Vein endothelial cell (primary cell): ENCODE measurements at places on chromosomes 3 and 15. TPM values are rescaled to one million over a fixed set of nuclear protein-coding genes. Genes with fewer than 3 reads are reported as not detected.

Gene DPPA2
- total RNA-seq: not detected in 2 replicates

Gene TNNC1
- total RNA-seq: not detected in 2 replicates

Gene DNAJA4
- 3.6 and 3.7 TPM in 2 replicates for total RNA-seq

Gene AVEN
- 23.8 and 29.6 TPM in 2 replicates for total RNA-seq

Gene B3GNT5
- 21.6 and 28.3 TPM in 2 replicates for total RNA-seq

Gene PSMA4
- 260 and 339 TPM in 2 replicates for total RNA-seq

Gene NPTN
- 110 and 128 TPM in 2 replicates for total RNA-seq

Gene RTP3
- not detected in 2 replicates for total RNA-seq

Gene DUOX2
- total RNA-seq: not detected in 2 replicates

Gene USP13
- total RNA-seq: 10.8 and 16.9 TPM in 2 replicates

Gene RARRES1
- total RNA-seq: 0.96 and 1.3 TPM in 2 replicates

Gene TMEM108
- total RNA-seq: 0.10 and 0.33 TPM in 2 replicates

Gene CAND2
- 0.67 and 5.2 TPM in 2 replicates for total RNA-seq

Gene GRK7
- not detected in 2 replicates for total RNA-seq

Gene STAC
- total RNA-seq: 0.57 and 0.98 TPM in 2 replicates

Gene MUC13
- not detected in 2 replicates for total RNA-seq

Gene KNG1
- not detected in 2 replicates for total RNA-seq

Gene ACOX2
- 2.0 and 2.6 TPM in 2 replicates for total RNA-seq

Gene OR5K2
- not detected in 2 replicates for total RNA-seq

Gene TBC1D23
- 36.6 and 45.9 TPM in 2 replicates for total RNA-seq
